Spleen (tissue), 13 donors: ENCODE measurements at places on chromosomes 2 and 18. TPM values are rescaled to one million over a fixed set of nuclear protein-coding genes. Genes with fewer than 3 reads are reported as not detected.

HOXD4 gene
- 7.1 TPM for total RNA-seq

PCARE gene
- not detected for total RNA-seq

ATP6V1B1 gene
- not detected for total RNA-seq

YES1 gene
- 69.5 TPM for total RNA-seq

SPATA3 gene
- total RNA-seq = not detected

SLC4A3 gene
- 5.3 TPM for total RNA-seq

TANK gene
- total RNA-seq = 121 TPM

LYG2 gene
- not detected for total RNA-seq

TMEM18 gene
- 21.1 TPM for total RNA-seq

DOK6 gene
- 2.0 TPM for total RNA-seq

RHOB gene
- total RNA-seq = 261 TPM

DSG1 gene
- total RNA-seq = not detected

CRYBA2 gene
- total RNA-seq = not detected

DHX57 gene
- total RNA-seq = 14.6 TPM

TMEM182 gene
- total RNA-seq = 8.6 TPM

PAX8 gene
- 0.34 TPM for total RNA-seq

HTR2B gene
- total RNA-seq = not detected

VWC2L gene
- not detected for total RNA-seq

GRHL1 gene
- 2.0 TPM for total RNA-seq

EVA1A gene
- 15.1 TPM for total RNA-seq

DNA sequence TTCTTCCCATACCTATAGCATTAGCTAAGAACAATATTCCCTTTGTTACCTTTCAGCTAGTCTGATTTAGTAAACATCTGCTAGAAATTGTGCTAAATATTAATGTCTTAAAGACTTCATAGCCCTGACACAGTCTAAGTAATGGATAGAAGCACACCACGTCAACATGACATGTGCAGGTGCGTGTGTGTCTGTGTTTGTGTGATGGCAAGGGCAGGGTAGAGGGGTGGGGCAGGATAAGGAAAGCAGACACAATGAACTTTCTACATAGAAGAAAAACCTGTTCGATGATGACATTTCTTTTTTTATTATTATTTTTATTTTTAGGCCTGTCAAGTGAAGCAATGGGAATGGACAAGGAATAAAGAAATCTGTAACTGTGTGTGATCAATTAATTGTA lies 223.3 kb downstream of the NOL4 start:
- no peak for DNase-seq

GRCh38 chr18:13539050-13539449 lies 187.3 kb downstream of the FAM210A start:
- no peak for DNase-seq

DNA sequence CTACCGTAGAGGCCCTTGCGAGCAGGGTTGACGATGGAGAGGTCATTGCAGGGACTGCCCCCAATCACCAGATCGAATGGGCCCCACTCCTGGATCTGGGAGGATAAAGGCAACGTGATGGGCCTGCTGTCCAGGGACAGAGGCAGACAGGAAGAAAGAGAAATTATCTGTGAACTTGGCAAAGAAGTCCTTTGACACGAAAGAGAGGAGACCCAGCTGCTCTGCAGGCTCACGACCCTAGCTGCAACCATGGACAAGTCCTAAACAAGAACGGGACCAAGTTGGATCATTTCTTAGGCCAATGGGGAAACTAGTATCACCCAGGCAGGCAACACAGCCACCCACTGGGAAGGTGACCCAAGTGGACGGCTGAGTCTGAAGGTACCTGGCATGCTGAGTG lies 72.3 kb upstream of the POMC start:
- no peak for DNase-seq

DNA sequence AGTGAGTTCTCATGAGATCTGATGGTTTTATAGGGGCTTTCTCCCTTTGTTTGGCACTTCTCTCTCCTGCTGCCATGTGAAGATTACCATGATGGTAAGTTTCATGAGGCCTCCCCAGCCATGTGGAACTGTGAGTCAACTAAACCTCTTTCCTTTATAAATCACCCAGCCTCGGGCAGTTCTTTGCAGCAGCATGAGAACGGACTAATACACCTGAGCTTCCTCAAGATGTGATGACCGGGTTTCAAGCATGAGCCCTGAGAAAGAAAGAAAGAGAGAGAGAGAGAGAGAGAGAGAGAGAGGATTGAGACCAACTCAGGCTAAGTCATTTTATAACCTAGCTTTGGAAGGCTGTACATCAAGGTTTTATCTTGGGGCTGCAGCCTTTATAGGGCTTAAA lies 167.7 kb upstream of the SERPINE2 start:
- no peak for DNase-seq

GRCh38 chr18:9364242-9364641 lies 29.7 kb downstream of the TWSG1 start:
- DNase-seq = no peak

DNA sequence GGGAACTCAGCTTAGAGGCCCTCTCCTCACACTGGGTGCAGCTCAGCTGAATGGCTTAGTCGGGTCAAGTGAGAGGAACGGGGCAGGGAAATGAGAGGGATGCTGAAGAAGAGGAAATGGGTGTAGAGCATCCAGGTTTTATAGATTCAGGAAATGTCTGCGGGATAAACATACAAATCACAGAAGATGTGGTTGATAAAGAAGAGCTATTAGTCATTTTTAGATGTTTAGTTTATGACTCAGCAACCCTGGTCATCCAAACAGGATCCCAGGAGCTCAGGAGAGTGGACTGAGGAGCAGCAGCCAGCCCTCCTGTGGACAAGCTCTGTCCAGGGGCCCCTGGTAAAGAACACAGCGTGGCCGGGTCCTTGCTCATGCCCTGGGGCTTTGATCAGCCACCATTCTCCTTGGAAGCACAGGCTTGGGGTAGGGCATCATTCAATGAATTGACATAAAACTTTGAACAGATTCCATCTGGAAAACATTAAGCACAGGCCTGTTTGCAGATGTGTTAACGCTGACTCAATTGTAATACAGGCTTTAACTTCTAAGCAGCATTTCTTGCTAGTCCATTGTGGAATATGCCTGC lies 83.0 kb downstream of the NPAS2 start:
- DNase-seq = no peak

DNA sequence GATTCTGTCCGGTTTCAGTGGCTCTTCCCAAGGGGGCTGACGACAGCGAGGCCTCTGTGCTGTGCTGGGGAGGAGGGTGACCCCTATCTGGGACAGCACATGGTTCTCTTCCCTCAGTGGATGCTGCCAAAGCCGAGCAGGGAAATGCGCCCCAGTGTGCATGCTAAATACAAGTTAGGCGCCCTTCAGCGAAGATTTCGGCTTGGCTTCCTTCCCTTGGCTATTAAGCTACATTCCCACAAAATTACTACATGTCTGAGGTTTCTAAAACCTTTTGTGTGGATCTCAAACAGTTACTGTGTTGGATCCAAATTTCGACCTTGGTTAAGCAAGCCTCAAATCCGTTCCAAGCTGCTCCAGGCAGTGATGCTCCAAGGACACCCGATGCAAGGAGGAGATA lies 440.3 kb downstream of the NRXN1 start:
- no peak for DNase-seq

GRCh38 chr2:59655809-59656208 lies 897.6 kb downstream of the BCL11A start:
- DNase-seq = no peak

DNA sequence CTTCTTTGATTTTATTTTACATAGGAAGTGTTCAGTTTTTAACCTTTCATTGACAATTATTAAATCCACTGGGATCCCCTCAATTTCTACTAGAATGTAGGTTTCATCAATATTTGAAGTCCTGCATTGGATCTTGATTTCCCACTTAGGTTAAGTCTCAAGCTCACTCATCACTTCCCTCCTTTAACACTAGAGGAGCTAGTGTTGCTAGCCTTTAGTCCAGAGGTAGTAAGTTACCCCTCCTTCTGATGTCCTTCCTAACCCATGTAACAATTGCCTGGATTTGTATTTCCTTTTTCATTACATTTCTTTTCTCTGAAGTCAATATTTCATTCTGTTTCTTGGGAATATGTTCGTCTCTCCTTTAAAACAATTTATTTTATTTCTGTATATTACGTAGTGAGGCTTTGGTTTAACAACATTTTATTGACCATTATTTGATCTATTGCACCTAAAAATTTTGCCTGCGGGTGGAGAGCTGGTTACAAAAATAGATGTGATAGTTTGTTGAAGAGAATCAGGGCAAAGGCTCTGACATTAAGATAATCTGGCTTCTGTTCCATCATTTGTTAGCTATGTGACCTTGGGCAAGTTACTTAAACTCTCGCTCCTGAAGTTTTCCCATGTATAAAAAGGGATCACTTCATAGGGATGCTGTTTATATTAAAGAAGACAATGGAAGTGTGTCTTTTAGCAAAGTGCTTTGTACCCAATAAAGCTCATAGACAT lies 833.0 kb downstream of the SLC4A3 start:
- no peak for DNase-seq

DNA sequence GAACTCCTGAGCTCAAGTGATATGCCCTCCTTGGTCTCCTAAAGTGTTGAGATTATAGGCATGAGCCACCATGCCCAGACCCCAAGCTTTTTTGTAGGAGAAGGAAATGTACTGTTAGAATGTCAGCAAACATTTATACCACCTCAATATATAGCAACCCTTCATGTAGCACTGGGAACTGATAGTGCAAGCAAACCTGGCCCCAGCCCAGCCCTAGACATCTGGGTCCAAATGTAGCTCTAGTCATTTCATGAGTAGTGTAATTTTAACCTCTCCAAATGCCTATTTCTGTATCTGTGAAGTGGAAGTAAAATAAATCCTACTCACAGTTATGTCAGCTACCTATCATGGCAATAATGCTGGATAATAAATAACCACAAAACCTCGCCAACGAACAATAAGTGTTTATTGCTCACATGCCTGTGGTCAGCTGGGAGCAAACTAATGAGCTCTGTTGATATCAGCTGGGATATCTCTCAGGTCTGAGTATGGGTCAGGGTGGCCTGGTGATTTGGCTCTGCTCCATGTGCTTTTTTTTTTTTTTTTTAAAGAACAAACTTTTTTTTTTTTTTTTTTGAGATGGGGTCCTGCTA lies 180.4 kb downstream of the CD8B2 start:
- DNase-seq = no peak

DNA sequence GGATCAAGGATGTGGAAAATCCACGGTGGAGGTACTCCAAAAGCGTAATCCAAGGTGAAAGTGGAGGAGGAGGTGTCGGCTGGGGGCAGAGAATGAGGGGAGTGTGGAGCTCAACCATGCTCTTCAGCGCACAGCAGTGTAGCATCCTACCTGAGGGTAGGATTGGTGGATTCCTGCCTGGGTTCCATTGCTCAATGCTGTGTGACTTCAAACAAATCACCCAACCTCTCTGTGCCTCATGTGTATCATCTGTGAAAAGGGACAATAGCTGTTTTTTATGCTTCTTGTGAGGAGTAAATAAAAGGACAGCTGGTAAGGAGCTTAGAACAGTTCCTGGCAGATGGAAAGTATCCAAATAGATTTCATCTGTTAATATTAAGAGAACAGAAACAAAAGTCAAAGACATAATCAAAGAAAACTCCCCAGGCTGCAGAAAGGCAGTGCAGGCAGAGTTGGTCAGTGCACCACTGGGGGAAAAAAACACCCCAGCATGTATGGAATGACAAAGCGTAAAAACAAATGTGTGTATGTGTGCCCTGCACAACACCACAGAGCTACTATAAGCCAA lies 130.0 kb upstream of the HDAC4 start:
- no peak for DNase-seq

DNA sequence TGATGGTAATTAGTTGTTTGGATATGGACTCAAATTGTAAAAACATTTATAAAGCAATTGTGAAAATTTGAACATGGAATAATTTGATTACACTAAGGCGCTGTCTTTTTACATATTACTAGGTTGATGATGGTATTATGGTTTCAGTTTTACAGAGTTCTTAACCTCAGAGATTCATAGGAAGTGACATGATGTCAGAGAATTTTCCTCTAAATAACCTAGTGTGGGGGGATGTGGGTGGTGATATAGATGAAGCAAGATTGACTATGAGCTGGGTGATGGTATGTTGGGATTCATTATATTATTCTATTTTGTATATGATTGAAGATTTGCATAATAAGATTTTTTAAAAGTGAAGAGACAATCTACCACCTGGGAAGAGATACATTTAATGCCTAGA lies 45.9 kb upstream of the ATP5MC3 start:
- no peak for DNase-seq

GRCh38 chr2:16328521-16329190 lies 337.0 kb downstream of the CYRIA start:
- DNase-seq = no peak

- DNase-seq = no peak
Measured at GRCh38 chr18:76660571-76661192, 161.7 kb upstream of the ZNF236 start.

GRCh38 chr2:7419814-7420311 lies 502.7 kb downstream of the RNF144A start:
- DNase-seq = no peak

- DNase-seq = no peak
Measured at GRCh38 chr2:86044614-86045013, 61.1 kb downstream of the POLR1A start.

- no peak for DNase-seq
Measured at GRCh38 chr2:150282771-150283371, 204.6 kb downstream of the RND3 start.

GRCh38 chr2:45605116-45605515 lies 6.0 kb downstream of the SRBD1 start:
- DNase-seq = no peak

DNA sequence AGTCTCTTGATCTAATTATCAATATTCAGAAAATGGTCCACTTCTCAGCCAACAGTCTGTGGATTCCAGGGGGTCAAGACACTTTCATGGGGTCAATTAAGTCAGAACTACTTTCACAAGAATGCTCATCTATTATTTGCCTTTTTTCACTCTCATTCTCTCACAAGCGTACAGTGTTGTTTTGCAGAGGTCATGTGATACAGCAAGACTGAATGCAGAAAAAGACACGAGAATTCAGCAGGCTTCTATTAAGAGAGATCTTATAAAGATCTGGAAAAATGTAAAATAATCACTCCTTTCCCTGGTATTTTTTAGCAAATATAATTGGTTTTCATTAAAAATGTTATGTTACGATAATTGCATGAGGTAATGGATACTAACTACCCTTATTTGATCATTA lies 8.7 kb downstream of the RPRD1A start:
- no peak for DNase-seq

DNA sequence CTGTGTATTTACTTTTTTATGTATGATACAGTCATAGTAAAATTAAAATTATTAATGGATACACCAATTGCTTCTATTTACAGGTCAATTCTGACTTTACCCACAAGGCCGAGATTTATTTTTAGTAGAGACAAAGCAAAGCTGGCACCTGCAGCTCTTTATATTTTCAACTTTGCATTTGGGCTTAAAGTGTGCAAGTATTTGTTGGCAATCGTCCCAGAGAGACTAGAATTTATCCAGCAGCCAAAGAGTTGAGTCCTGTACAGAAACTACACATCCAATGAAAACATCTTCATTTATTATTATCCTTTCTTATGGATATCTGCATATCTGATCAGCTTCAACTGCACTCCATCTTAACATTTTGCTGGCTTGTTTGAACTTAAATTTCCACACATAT lies 485.6 kb downstream of the SOX11 start:
- no peak for DNase-seq

- DNase-seq = no peak
Measured at GRCh38 chr2:146785101-146785500, 1059.7 kb upstream of the ACVR2A start.
